ENCODE measurements at places on chromosomes 5 and 9. TPM values are rescaled to one million over a fixed set of nuclear protein-coding genes. Genes with fewer than 3 reads are reported as not detected.

IFNB1 gene
- not detected for polyA plus RNA-seq

DNA sequence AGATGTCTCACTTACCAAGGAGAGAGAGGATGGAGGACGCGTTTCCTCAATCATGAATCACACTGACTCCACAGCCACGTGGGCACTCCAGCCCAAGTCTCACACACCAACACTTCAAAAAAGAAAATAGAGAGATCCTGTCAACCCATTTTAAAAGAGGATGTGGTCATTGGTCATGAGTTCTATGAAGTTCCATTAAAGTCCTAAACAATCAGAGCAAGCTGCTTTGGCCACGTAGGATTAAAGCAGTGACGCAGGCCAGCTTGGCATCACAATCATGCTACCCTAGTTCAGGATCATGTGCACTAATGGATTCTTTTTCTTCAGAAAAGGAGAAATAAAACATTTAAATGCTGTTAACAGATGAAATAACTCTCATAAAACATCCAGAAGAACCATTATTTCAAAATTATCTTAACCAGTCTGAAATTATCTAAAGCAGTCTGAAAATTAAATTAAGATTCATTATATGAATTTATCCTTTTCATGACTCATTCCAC is 108.1 kb downstream of the SEMA5A start:
- peak; percentile 45 for DNase-seq

SPINK13 gene
- polyA plus RNA-seq: not detected

SLC6A3 gene
- polyA plus RNA-seq: not detected

GRCh38 chr9:132996526-132996925 is 18.0 kb downstream of the GFI1B start:
- DNase-seq: no peak

CYSRT1 gene
- 2.7 TPM for polyA plus RNA-seq

GRCh38 chr5:135655468-135655815 is 76.7 kb upstream of the CXCL14 start:
- DNase-seq: no peak

- peak; percentile 34 for DNase-seq
Observed at GRCh38 chr9:14616188-14616982, 76.8 kb downstream of the ZDHHC21 start.

- no peak for DNase-seq
Observed at GRCh38 chr9:91945277-91946085, 4.5 kb downstream of the ROR2 start.

ITK gene
- polyA plus RNA-seq: not detected

OR13C8 gene
- not detected for polyA plus RNA-seq

DNA sequence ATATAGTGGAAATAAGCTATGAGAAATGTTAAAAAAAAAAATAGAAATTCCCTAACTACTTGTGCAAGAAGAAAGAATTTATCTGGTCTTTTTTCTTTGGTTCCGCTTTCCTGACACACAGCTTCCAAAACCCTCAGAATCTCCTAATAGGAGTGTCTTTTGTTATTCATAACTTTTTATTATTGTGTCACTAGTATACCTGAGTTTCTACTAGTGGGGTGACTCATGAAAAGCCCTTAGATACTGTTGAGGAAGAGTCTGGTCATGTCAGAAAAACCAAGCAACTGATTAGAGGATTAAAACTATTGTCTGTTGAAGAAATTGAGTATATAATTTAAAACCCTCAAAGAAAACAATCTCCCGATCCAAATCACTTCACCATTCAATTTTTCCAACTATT is 152.8 kb upstream of the IFNE start:
- peak; percentile 88 for DNase-seq

C5orf34 gene
- 4.9 TPM for polyA plus RNA-seq

DTWD2 gene
- polyA plus RNA-seq: 3.3 TPM

DNA sequence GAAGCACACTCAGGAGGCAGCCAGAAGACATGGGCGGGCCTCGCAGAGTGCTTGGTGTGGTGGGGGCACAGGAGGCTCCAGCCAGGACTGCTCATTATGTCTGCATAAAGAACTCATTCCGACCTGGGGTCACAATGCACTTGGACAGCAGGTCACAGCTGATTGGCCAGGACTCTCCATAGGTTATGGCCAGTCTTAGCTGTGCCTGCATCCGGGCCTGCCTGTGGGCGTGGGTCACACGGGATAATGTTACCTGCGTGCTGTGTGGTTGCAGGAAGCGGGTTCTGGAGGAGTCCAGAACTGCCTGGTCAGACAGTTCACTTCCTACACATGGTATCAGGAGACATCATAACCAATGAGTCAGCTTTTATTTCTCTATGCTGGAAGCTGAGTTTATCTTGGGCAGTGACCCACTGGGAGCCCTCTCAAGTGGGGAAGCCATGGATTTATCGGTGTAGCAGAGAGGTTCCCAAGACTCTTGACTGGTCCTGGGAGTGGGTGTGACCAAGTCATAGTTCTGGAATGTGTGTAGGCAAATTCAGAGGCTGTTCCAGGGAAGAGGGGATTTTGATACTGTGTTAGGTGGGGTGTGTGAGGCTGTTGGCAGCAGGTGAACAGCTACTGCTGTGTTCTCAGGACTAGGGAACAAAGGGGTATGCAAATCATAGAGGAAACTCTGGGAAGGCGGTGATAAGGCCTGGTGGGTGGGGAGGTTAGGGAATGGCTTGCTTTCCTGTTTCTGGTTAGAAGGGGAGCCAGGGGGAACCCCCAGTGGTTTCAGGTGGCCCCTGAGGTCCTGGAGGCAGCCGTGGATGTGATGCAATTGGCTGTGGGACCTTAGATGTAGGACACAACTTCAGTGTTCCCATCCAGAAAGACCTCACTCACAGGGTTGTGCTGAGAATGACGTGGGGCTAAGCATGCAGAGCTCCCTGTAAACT is 51.3 kb downstream of the ARHGEF37 start:
- peak; percentile 98 for DNase-seq

DNA sequence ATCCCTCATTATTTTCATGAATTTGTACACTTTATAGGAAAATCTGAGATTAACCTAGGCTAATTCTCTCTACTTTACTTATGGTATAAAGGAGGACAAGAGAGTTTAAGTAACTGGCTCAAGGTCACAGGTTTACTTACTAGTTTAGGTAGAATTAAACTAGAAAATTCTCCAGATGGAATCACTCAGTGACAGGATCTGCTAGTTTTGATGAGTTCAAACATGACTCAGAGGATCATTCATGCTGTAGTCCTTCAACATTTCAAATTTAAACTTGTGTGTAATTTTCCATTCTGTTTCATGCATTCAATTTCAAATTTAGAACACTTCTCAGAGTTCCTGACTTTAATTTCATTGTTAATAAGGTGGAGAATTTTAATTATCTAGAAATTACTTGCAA is 485.7 kb upstream of the TUSC1 start:
- DNase-seq: no peak

DNA sequence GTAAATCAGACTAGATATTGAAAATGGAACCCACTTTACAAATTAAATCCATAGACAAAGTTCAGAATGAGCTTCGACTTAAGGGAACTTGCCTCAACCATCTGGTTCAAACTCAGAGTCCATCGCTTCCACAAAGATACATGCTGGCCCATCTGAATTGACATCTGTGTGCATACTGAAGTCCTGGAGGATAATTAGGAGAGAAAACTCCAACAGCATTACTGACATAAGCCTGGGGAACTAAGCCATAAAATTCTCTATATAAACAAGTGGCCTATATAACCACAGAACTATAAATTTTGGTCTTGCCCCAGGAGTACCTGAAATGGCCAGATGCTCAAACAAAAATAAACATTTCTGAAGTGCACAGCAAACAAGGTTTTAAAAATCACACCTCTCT is 94.4 kb downstream of the IZUMO3 start:
- DNase-seq: no peak

DNA sequence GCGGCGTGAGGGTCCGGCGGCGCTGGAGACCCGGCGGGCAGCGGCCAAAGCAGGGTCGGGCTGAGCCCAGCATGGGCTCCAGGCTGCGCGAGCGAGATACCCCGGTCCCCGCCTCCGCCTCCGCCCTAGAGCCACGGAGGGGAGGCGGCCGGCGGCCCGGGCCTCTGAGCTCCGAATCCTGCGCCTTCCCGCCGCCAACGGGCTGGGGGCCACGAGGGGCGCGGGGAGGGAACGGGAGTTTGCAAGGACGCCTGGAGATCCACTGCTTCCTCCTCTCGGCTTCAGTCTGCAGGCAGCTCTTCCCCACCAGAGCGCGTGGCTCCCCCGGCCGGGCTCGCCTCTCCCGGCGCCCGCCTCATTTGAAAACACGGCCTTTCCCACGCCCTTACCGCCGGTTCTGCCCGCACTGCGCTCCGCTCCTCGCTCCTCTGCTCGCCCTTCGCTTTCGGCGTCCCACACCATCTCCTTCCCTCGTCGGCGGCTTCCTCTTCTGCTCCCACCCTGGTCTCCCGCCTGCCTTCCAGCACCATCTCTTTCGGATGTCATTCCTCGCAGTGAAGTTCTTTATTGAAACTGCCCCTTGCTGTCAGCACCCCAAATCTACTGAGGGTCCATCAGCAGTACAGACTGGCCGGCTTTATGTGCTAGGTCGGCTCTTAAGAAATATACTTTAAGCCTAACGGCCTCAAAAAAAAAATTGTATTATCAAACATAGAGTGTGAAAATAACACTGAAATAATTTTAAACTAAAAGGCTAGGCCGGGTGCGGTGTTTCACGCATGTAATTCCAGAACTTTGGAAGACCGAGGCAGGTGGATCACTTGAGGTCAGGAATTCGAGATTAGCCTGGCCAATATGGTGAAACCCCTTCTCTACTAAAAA is 105.0 kb upstream of the FAM120A start:
- no peak for DNase-seq

GRCh38 chr5:93789173-93790067 is 48.0 kb upstream of the POU5F2 start:
- DNase-seq: peak; percentile 70

SLIT3 gene
- 21.7 TPM for polyA plus RNA-seq

DNA sequence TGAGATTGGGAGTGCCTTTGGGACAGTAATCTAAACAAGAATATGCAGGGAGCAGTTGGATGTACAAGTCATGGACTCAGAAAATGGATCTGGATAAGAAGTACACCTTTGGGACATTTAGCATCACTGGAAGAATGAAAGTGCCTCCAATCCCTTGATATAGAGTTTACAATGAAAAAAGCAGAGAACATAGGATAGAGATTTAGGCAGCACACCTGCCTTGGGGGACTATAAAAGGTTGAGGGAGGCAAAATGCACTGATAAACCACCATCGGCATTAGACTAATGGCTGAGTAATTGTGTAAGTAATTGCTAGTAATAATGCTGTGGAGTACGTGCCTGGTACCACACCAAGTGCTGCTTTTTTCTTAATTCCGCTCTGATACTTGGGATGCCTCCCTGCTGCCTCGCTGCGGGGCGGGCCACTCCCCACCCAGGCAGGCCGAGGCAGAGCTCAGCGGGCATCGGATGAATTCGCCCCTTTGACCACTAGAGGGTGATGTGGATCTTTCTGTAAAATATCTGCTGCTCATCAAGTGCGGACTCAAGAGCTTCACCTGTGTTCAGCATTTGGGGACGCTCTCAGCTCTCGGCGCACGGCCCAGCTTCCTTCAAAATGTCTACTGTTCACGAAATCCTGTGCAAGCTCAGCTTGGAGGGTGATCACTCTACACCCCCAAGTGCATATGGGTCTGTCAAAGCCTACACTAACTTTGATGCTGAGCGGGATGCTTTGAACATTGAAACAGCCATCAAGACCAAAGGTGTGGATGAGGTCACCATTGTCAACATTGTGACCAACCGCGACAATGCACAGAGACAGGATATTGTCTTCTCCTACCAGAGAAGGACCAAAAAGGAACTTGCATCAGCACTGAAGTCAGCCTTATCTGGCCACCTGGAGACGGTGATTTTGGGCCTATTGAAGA is 99.9 kb downstream of the ANKRD18B start:
- peak; percentile 74 for DNase-seq

- no peak for DNase-seq
Observed at GRCh38 chr5:6236858-6237481, 141.4 kb downstream of the MED10 start.

GRCh38 chr9:61668846-61669245 is 479.0 kb downstream of the SPATA31A7 start:
- DNase-seq: no peak

- DNase-seq: no peak
Observed at GRCh38 chr5:109998726-109999125, 309.0 kb downstream of the MAN2A1 start.

DNA sequence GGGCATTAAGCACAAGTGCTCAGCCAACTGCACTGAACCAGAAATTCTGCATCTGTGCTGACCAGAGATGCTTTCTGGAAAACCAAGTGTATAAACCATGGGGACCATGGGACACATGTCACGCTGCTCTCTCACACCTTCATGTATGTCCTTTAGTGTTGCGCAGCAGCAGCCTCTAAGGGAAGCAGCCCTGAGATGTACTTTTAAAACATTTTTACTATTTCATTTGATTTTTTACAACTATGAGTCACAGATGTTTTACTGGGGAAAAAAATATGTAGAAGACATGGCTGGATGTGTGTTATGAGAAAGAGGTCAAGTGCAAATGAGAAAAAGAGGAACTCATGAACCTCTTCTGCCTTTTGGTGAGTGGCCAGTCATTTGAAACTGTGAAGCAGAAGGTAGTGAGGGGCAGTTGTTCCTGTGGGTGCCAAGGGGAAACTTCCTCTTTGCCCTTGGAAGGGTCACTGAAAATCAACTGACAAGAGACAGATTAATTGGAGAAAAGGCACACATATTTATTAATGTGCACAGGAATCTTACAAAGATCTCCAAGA is 31.4 kb upstream of the SYK start:
- DNase-seq: no peak

DNA sequence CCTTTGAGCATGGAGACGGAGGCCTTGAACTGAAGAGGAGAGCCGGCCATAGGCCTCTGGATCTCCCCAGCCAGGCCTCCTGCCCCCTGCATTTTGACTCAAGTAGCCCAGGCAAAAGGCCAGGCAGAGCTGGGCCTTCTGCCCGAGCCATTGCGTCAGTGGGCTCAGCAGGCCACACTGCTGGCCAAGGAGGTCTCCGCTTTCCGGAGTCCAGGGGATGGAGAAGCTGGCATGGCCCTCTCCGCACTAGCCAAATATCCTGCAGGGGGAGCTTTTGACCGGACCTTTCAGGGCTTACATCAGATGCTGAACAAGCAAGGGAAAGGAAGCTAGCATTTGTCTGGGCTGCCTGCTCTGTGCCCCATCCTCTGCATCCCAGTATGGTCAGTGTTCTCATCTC is 386.8 kb downstream of the TRIM36 start:
- DNase-seq: no peak

Measured in mammary epithelial cell (primary cell).